Fibroblast of skin of back (primary cell): ENCODE measurements at places on chromosomes 16 and 17.

DNA sequence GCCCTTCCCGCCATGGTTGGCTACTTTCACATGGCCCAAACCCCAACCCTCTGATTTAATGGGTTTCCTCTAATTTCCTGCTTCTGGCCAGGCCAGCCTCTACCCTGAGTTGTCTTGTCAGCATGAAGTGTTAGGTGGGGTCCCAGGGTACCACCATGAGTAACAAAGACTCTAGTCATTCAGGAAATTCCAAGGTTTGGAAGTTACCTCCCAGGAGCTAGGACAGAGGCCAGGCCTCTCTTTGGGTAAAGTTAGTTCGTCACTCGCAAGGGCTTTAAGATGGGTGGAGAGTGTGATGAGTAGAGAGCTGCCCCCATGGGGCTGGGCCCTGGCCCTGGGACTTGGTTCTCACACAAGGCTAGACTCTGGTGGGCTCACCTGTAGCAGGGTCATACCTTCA is 54.6 kb downstream of the PLD6 start:
- peak; percentile 91 for DNase-seq

DNA sequence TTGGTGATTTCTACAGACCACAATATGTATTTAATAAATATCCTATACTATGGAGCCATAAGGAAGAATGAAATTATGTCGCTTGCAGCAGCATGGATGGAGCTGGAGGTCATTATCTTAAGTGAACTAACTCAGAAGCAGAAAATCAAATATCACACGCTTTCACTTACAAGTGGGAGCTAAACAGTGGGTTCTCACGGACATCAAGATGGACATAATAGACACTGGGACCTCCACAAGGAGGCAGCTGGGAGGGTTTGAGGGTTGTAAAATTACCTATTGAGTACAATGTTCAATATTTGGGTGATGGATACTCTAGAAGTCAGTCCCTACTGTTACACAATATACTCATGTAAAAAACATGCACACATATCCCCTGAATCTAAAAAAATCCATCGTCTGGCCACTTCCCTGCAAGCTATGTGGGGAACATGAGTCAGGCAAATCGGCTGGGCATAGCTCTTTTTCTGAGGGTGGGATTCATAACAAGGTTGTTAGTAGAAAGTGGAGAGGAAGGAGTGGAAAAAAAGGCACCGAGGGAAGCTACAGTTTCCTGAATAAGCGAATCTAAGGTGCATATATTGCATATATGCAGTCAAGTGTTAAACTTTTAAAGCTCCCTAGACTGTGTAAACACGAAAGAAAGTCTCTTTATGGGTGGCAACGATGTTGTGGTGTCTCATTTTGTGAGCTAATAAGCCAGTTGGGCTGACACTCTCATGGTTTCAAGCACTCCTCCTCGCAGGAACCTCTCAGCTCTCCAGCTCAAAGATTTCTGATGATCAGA is 135.2 kb upstream of the CPHXL start:
- DNase-seq, result no peak

GRCh38 chr17:68204736-68205135 is 43.1 kb upstream of the AMZ2 start:
- DNase-seq, result no peak

DNA sequence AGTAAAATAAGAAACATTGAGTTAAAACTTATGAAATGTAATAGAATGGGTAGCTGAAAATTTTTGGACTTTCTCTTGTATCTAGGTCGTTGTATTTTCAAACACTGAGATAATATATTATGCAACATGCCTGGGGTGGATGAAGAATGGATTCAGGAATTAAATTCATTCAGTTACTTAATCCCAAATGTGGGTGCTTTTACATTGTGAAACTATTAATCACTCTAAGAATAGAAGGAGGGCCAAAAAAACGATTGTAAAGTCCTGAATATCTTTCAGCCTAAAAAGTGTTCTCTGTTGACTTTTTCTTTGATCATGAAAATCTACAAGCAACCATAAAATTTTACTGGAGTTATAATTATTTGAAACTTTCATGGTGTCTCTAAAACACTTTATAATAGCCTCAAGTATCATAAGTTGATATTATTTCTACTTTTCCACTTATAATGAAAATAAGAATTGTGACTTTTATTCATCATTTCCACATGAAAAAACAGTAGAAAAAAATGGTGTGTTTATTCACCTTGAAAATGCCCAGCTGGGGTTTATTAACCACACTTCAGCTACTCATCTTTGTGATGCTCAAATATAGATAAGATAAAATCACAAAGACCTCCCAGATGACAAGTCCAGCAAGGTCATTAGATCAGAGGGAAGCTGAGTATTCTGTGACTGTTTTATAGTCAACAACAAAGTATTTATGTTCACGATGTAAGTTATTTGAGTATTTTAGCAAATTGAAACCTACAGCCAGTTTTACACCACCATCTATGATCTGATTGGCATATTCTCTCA is 619.9 kb upstream of the SOX9 start:
- peak; percentile 5 for DNase-seq

DNA sequence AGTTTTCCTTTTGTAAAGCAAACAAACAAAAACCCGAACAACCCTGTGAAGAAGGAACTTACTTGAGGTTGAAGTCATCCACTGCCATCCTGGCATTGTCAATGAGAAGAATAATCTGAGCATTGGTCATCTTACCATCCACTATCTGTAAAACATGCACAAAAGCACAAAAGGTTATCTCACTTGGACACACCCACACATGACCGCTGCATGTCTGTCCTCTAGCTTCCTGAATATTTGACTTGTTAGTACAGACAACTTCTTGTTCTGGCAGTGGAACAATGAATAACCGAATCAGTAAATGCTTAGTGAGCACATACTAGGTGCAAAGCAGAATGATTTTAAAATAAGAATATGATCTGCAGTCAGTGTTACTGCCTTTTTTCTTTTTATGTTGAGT is 6.1 kb downstream of the KRT23 start:
- DNase-seq, result no peak

GRCh38 chr17:76547183-76547641 is 7.4 kb downstream of the PRCD start:
- peak; percentile 83 for DNase-seq
